ENCODE measurements at places on chromosomes 2 and 18.
A peak's percentile ranks its signal among the peaks of the same experiment; 100 is the strongest.

- DNase-seq: peak; percentile 46
These were observed 102.6 kb downstream of the VSNL1 start for GRCh38 chr2:17643031-17643615.

DNA sequence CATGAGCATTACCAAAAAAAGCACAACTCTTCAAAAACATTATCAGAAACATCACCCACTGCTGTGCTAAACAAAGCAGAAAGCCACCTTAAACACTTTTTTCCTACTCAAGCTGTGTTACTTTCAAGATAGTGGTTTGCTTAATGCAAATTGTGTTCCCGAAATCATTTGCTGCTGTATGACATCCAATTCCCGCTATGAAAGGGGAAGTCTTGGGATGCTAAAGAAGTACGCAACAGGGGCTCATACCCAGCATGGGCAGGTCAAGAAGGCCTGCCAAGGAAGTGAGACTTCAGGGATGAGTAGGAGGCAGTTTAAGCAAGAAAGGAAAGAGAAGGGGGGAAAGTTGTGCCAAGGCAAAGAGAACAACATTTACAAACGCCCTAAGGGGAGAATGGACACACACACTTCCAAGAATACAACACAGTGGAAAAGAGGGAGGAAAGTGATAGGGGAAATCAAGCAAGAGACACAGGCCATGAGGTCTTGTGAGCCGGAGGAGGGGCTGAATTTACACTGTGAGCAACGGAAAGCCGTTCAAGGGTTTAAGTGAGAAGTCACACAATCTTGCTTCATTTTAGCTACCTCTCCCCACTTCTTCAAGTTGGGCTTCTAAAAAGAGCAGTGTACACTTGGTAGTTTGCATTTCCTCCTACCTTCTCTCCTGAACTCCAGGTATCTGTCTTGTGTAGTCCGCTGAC is 4.0 kb downstream of the PTPN2 start:
- DNase-seq: no peak

- DNase-seq: no peak
These were observed 6.7 kb downstream of the ERMN start for GRCh38 chr2:157318884-157319283.

- DNase-seq: no peak
These were observed 24.5 kb upstream of the SLC8A1 start for GRCh38 chr2:40476436-40476835.

GRCh38 chr2:231308631-231309428 is 86.7 kb upstream of the B3GNT7 start:
- DNase-seq: peak; percentile 38

DNA sequence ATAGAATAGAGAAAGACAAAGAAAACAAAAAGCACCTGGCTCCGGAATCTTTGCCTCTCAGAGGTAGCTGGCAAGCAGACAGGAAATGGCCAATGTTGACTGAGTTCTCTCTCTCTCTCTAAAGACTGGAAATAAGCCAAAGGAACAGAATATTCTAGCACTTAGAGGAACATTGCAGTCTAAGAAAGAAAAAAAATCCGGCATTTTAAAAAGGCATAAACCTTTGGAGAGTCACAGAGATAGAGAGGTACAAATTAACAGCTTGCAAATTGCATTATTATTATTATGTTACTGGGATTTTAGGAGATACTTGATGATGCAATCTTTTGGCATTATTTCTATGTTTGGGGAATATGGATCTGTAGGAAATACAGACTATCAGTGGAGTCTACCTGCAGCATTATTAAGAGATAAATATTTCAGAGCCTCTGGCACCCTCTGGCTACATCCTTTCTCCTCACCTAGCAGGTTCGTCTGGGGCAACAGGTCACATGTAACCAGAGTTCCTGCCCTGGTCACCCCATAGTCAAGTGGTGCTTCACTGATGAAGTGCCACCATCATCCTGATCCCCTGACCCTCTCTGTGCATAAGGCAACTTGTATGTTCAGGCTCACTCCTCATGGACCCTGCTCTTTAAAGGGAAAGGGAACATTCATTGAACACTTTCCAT is 318.9 kb upstream of the ACVR2A start:
- no peak for DNase-seq

GRCh38 chr2:228131833-228132232 is 49.7 kb downstream of the SPHKAP start:
- no peak for DNase-seq

DNA sequence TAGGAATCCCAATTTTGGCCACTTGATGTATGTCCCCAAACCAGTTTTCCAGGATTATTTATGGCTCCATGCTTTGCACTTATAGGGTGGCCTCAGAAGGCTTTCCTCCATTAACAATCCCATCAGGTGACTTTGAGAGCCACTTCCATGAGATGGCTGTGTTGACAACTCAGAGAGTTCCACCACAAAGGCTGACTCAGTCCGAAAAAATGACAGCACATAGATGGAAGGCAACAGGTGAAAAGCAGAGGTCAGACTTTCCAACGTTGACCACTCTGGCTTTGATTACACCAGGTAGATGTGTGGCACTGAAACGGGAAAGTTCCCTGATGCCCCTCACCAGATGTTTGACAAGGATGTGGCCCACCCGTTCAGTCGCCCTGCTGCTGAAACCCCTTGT is 431.4 kb upstream of the TNP1 start:
- DNase-seq: no peak

- DNase-seq: no peak
These were observed 17.5 kb upstream of the MGAT4A start for GRCh38 chr2:98748292-98749065.

DNA sequence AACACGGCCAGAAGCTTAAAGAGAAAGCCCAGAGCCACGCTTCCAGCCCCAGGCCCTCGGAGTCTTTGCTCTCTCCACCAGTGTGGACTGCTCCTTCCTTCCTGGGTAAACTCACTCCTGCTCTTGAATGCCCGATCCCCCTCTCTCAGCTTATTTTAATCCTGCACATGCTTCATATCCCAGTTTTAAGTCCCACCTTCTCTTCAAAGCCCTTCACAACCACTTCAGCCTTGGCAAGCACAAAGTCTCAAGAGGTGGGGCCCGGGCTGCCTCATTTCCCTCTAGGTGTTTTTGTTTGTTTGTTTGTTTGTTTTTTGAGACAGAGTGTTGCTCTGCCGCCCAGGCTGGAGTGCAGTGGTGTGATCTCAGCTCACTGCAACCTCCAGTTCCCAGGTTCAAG is 21.6 kb upstream of the CREG2 start:
- DNase-seq: no peak

DNA sequence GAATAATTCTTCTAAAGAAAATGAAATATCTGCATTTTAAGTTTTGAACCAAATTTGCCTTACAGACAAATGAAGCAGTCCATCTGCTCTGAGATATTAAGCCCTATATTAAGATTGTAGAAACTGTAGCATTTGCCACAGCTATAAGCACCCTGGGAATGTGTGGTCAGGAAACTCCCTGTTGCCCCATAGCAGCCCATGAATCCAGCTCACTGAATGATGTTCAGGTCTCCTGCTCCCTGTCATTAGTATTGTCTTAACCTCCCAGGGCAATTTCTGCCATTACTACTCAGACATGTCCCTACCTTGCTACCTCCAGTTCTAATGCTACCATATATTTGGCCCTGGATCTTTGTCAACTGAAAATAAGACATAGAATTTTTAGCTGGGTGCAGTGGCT is 41.1 kb downstream of the CDK15 start:
- DNase-seq: no peak

- DNase-seq: no peak
These were observed 165.2 kb downstream of the DYSF start for GRCh38 chr2:71618327-71619113.

- no peak for DNase-seq
These were observed 1167.9 kb downstream of the DSC3 start for GRCh38 chr18:29874519-29875098.

DNA sequence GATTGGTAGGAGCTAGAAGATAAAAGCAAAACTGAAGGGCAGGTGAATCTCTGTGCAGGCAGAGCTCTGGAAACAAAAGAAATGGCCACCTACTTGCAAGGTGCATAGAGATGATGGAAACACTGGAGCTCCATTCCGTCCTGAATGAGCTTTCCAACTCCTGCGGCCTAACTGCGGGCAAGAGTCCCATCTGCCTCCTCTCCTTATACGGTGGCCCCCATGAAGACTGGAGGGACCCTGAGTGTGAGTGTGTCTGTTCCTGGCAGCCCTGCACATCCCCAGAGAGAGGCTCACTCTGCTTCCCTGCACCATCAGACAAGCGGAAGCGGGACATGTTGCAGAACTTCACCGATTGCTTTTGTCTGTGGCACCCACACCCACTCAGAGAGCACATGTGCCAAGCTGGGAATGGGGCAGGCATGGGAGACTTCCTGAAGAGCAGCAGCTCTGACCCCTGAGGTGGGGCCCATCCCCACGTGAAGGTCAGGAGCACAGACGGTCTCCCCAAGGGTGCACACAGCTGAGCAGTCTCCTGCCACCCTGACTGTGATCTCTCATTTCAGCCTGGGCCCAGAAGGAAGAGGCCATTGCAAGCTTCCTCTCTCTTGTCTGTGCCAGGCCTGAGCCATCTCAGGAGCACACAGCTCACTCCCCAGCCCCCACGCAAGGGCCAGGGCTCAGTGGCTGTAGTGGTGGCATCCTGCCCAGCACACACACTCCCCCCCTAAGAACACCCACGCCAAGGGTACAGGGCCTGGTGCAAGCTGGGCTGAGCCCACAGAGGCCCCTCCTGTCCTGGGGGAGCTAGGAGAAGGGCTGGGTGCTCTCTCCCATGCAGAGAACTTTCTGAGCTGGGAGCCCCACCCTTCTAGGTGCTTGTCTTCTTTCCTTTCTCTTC is 75.3 kb downstream of the STPG4 start:
- no peak for DNase-seq

DNA sequence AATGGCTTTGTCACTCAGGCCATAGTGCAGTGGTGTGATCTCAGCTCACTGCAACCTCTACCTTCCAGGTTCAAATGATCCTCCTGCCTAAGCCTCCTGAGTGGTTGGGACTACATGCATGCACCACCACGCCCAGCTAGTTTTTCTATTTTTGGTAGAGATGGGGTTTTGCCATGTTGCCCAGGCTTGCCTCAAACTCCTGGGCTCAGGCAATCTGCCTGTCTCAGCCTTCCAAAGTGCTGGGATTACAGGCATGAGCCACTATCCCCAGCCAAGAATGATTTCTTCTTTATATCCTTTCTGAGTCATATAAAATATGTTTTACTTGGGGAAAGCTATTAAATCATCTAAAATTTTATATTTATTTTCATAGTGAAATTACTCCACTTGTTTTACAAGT is 61.3 kb downstream of the CYBRD1 start:
- no peak for DNase-seq

DNA sequence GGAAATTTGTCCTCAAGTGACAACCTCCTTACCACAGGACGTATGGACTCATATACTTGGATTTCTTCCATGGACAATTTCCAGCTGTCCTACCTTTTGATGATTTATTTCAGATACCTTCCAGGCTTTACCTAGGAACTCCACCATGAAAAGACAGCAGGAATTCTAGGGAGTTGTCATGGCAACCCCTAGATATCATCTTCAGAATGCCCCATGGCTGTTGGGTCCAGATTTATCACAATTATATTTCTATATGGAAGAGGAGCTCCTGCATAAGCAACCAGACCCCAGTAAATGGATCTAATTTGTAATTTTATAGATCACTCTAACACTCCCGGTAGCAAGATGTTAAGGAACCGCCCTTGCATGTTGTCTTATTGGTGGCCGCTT is 102.3 kb upstream of the ZNF521 start:
- DNase-seq: no peak

- DNase-seq: no peak
These were observed 13.6 kb downstream of the IMPA2 start for GRCh38 chr18:11994703-11995444.

DNA sequence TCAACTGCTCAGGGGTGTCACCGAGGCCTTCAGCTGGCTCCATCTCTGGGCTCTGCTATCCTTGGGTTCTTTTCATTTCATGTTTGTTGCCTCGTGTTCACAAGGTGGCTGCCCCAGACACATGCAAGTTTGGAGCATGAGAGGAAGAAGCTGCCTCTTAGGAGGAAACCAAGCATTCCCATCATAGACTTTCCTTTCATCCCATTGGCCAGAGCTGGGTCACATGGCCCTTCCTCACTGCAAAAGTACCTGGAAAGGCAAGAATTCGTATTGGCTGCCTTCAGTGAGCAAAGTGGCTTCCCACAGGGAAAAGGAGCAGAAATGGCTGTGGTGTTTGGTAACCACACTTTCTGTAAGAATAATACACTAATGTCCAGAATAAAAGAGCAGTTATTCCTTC is 155.7 kb upstream of the RAB12 start:
- DNase-seq: no peak

DNA sequence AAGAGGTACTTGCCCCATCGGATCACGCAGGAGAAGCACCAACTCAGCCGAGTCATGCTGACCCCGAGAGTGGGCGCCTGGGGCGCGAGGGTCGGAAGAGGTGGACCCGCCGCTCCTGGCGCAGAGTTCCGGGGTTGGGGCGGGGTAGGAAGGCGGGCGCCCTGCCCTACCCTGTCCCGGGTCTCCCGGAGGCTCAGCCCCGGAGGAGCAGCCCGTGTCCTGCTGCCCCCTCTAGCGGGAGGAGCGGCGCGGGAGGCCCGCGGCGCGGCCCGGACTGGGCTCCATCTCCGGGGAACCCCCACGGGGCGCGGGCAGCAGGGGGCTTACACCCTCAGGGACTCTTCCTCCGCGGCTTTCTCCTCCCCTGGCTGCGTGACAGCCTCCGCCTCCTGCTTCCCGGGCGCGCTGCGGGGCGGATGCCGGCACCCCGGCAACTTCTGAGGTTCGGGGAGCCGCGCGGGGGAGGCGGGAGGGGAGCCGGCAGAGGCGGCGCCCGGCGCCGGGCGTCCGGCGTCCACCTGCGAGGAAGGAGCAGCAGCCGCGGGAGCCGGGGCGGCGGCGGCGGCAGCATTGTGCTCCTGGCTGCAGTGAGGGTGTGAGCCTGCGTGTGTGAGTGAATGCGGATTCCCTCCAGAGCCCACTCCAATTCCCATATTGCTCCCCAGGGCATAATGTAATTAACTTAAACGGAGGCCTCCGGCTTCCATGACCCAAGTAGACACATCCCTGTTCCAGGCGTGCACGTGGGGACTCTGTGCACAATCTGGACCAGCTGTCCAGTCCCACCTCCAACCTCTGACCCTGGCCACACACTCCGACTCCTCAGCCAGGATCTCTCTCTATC is 7.6 kb upstream of the TNS1 start:
- no peak for DNase-seq
